ENCODE measurements at places on chromosomes 1 and 21. TPM values are rescaled to one million over a fixed set of nuclear protein-coding genes. Genes with fewer than 3 reads are reported as not detected.
A peak's percentile ranks its signal among the peaks of the same experiment; 100 is the strongest.

OR6K3 gene
- total RNA-seq = not detected

CLDN14 gene
- total RNA-seq = 7.9 TPM

TNFSF18 gene
- total RNA-seq = 59.4 TPM

- DNase-seq = no peak
Measured at GRCh38 chr1:151485685-151486255, 25.4 kb upstream of the CGN start.

GRCh38 chr1:232872738-232873137 lies 67.5 kb downstream of the MAP10 start:
- no peak for DNase-seq

DNA sequence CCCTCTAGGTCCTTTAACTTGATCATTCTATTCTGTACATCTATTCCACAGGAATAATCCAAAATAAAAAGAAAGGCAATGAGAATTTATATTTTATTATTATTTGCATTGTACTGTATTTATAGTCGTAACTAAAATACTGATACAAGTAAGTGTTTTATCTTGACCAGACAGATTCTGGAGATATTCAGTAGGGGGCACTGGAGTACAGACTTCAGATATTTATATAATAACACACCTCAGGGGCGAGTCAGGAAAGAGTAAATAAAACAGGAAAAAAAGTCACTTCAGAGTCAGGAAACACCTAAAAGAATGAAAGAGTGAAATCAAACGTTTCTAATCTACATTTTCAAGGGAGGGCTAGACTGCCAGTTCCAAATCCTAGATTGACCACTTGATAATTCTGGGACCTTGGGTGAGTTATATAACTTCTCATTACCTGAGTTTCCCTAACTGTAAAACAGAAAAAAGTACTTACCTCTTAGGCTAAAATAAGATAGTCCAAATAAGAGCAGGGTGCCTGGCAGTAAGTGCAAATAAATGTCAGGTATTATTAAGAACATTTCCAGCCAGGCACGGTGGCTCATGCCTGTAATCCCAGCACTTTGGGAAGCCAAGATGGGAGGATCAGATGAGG lies 31.1 kb upstream of the MTF1 start:
- peak; percentile 31 for DNase-seq

- DNase-seq = no peak
Measured at GRCh38 chr1:44894591-44894990, 51.5 kb upstream of the PTCH2 start.

- DNase-seq = no peak
Measured at GRCh38 chr1:89539128-89539527, 14.5 kb downstream of the LRRC8B start.

Measured in glomerular endothelial cell (primary cell).